Pancreas (tissue), 10 donors: ENCODE measurements at places on chromosomes 4 and X. TPM values are rescaled to one million over a fixed set of nuclear protein-coding genes. Genes with fewer than 3 reads are reported as not detected.

DNA sequence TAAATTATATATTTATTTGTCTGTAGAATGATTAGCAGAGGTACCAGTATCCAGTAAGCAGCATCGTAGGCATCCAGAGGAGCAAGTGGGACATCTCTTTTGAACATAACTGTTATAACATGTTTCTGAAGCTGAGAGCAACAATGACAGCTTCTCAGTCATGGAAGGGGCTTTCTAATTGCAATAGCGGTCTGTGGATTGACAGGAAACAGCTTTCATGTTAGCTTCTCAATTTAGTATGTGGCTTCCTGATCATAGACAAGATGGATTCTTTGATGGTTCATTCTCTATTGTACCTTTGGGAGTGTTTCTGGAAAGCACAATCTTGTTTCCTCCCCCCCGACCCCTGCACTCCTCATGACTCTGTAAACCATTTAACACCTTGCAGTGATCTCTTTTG lies 434.6 kb upstream of the GNPDA2 start:
- no peaks in the 10 kb centered on the region for H3K27me3 ChIP-seq
- no peaks in the 10 kb centered on the region for H3K36me3 ChIP-seq
- no peak overlapping the region for H3K27ac ChIP-seq
- no peaks in the 10 kb centered on the region for H3K4me1 ChIP-seq
- H3K4me3 ChIP-seq, result no peak overlapping the region

DNA sequence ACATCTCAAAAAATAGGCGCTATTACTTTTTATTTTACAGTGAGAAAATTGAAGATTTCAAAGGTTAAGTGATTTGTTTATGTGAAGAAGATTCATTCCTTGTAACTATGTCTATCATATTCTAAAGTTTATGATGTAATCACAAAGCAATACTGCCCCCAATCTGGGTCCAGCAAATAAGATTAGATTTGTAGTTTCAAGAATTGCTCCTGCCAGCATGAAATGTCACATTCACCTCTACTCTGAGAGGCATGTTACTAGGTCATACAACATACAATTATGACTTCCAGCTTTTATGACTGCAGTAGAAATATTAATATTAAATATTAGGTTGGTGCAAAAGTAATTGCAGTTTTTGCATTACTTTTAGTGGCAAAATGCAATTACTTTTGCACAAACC lies 976.2 kb downstream of the FSTL5 start:
- DNase-seq, result no peak
- no peaks in the 10 kb centered on the region for H3K36me3 ChIP-seq
- no peaks in the 10 kb centered on the region for H3K27me3 ChIP-seq
- H3K4me3 ChIP-seq, result no peak overlapping the region
- peaks cover 12% of the 10 kb centered on the region for H3K4me1 ChIP-seq

DNA sequence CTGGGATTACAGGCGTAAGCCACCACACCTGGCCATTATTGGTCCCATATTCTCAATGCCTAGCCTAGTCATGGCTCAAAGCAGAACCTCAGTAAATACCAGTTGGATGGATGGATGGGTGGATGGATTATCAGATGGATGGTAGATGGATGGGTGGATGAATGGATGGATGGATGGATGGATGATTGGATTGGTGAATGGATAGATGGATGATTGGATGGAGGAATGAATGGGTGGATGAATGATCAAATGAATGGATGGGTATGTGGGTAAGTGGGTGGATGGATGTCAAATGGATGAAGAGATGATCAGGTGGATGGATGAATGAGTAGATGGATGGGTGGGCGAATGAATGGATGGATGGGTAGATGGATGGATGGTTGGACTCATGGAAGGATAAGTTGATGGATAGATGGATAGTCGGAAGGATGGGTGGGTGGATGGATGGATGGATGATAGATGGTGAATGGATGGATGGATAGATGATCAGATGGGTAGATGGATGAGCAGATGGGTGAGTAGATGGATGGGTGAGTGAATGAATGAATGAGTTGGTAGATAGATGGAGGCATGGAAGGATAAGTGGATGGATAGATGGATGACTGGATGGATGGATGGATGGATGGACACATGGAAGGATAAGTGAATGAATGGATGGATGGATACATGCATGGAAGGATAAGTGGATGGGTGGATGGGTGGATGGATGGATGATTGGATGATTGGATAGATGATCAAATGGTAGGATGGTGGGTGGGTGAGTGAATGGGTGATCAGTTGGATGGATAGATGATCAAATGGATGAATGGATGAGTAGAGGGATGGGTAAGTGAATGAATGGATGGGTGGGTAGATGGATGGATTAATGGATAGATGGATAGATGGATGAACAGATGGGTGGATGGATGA lies 22.0 kb upstream of the RNF4 start:
- H3K4me1 ChIP-seq, result no peaks in the 10 kb centered on the region
- H3K27ac ChIP-seq, result no peak overlapping the region
- H3K36me3 ChIP-seq, result no peaks in the 10 kb centered on the region
- H3K27me3 ChIP-seq, result no peaks in the 10 kb centered on the region
- H3K4me3 ChIP-seq, result no peak overlapping the region

GRCh38 chrX:22445880-22446279 lies 173.2 kb downstream of the CBLL2 start:
- no peak for DNase-seq
- H3K36me3 ChIP-seq, result no peaks in the 10 kb centered on the region
- H3K4me1 ChIP-seq, result no peaks in the 10 kb centered on the region
- no peaks in the 10 kb centered on the region for H3K27me3 ChIP-seq
- H3K4me3 ChIP-seq, result no peak overlapping the region

DNA sequence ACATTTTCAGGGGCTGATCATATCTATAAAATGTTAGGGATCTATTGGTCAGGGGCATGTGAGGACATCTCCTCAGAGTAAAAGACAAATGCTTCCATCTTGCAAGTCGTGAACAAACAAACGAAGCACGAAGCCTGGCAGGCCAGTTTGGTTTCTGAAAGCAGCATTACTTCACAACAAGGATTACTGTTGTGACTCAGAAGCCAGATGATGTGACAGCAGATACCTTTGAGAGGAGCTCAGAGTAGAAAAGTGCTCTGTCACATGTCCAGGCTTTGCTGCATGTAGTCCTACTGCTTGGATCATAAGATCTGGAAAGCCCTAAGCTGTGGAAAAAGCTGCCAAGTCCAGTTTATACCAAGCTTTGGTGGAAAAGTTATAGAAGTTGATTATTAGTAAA lies 1827.2 kb downstream of the ARAP2 start:
- H3K4me1 ChIP-seq, result no peaks in the 10 kb centered on the region
- no peak overlapping the region for H3K27ac ChIP-seq
- H3K36me3 ChIP-seq, result no peaks in the 10 kb centered on the region
- no peak overlapping the region for H3K4me3 ChIP-seq
- no peaks in the 10 kb centered on the region for H3K27me3 ChIP-seq
- DNase-seq, result no peak

GRCh38 chrX:126900937-126901336 lies 81.4 kb downstream of the PRR32 start:
- H3K4me3 ChIP-seq, result no peak overlapping the region
- no peaks in the 10 kb centered on the region for H3K4me1 ChIP-seq
- no peak overlapping the region for H3K27ac ChIP-seq
- no peaks in the 10 kb centered on the region for H3K27me3 ChIP-seq
- no peak for DNase-seq

- H3K27ac ChIP-seq, result peak overlapping the region; percentile 64
- no peak for DNase-seq
- peaks cover 41% of the 10 kb centered on the region for H3K4me1 ChIP-seq
- H3K27me3 ChIP-seq, result no peaks in the 10 kb centered on the region
- no peaks in the 10 kb centered on the region for H3K36me3 ChIP-seq
Measured at GRCh38 chrX:44915361-44915868, 42.4 kb downstream of the KDM6A start.

DNA sequence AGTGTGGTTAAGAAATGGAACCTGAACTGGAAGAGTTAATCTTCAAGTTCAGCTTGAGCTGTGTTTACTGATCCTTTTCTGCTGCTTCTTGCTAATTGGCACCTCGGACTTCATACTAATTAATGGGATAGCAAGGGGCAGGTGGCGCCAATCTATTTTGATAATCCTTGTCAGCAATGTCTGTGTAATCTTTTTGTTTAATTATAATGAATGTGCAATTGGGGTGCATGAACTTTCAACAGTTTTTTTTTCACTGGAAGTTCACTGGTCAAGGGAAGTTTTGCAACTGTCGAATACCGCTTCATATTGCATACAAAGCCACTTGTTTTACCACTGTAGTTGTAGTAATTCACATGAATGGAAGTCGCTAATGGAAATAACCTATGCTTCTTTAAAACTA lies 261.0 kb downstream of the BMPR1B start:
- peaks cover 5% of the 10 kb centered on the region for H3K4me1 ChIP-seq
- no peaks in the 10 kb centered on the region for H3K27me3 ChIP-seq
- H3K27ac ChIP-seq, result peak overlapping the region; percentile 32
- DNase-seq, result no peak
- H3K4me3 ChIP-seq, result no peak overlapping the region

DNA sequence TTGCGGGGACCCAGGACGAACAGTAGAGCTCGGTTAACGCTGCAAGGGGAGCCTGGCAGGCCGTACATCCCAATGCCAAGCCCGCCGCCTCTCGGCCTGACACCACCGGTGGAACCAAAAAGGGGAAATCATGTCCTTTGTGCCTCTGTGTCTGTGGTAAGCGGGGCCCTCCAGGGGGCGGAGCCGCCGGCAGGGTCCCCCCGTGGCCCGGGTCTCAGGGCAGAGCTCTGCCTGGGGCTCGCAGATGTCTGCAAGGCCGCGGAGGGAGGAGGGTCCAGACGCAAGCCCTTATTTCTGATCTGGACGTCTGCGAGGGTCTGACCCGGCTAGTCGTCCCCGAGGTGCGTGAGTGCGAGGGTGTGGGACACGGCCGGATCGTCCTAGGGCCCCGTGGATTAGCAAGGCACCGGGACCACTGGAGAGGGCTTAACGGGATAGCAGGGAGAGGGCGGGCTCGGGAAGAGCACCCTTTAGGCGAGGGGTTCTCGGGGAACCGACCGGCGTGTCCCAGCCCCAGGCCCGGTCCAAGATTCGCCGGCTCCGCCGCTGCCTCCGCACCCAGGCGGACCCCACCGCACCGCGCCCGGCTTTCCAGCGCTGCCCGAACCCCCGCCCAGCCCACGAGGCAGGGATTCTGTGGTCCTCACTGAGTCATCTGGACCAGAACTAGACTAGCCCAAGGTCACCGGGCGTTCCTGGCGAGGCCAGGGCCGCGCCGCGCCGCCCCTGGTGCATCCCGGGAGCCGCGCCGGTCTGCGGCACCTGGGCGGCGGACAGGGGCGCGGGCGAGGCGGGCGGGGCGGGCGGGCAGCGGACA lies 863 bp upstream of the FAM193A start:
- peak overlapping the region; percentile 76 for H3K27ac ChIP-seq
- peak; percentile 73 for DNase-seq
- H3K4me3 ChIP-seq, result peak overlapping the region; percentile 85
- no peaks in the 10 kb centered on the region for H3K36me3 ChIP-seq
- peaks cover 12% of the 10 kb centered on the region for H3K4me1 ChIP-seq

- peaks cover 5% of the 10 kb centered on the region for H3K4me1 ChIP-seq
- DNase-seq, result no peak
- no peak overlapping the region for H3K27ac ChIP-seq
- no peaks in the 10 kb centered on the region for H3K36me3 ChIP-seq
- no peak overlapping the region for H3K4me3 ChIP-seq
Measured at GRCh38 chrX:68696267-68696990, 49.0 kb downstream of the STARD8 start.

- H3K27ac ChIP-seq, result no peak overlapping the region
- H3K4me3 ChIP-seq, result no peak overlapping the region
- no peak for DNase-seq
- H3K27me3 ChIP-seq, result no peaks in the 10 kb centered on the region
- no peaks in the 10 kb centered on the region for H3K4me1 ChIP-seq
Measured at GRCh38 chrX:82677286-82677685, 830.8 kb upstream of the POU3F4 start.

- H3K4me3 ChIP-seq, result no peak overlapping the region
- H3K27me3 ChIP-seq, result no peaks in the 10 kb centered on the region
- H3K4me1 ChIP-seq, result no peaks in the 10 kb centered on the region
Measured at GRCh38 chr4:78692822-78693170, 83.4 kb upstream of the BMP2K start.

DNA sequence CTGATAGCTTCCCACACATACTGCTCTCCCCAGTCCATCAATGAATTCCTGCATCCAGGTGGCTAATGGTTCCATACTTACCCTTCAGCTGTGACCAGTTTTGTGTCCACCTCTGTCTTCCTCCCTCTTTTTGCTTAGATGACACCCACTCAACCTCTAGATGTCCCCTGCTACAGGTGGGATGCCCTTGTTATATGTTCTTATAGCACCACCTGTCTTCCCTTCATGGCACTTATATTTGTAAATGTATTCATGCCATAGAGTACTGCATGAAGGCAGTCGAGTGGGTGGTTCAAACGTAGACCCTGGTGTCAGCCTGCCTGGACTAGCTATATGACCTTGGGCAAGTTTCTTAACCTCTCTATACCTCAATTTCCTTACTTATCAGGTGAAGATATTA lies 6.5 kb upstream of the USP46 start:
- no peak overlapping the region for H3K27ac ChIP-seq
- H3K4me1 ChIP-seq, result no peaks in the 10 kb centered on the region
- H3K27me3 ChIP-seq, result no peaks in the 10 kb centered on the region
- no peaks in the 10 kb centered on the region for H3K36me3 ChIP-seq

GRCh38 chr4:173398779-173399415 lies at the start of gene SCRG1:
SCRG1 (minus strand) TSS chr4:173399116; CDS start chr4:173391414, 7,702 bp downstream.
- H3K27ac ChIP-seq, result no peak within 1 kb of the TSS
- H3K4me3 ChIP-seq, result no peak within 1 kb of the TSS
- DNase-seq, result no peak
- no peaks in the 10 kb centered on the region for H3K27me3 ChIP-seq
- no peaks in the 10 kb centered on the region for H3K36me3 ChIP-seq

GRCh38 chr4:183022617-183023016 lies 76.4 kb upstream of the WWC2 start:
- no peaks in the 10 kb centered on the region for H3K36me3 ChIP-seq
- no peak overlapping the region for H3K4me3 ChIP-seq
- no peaks in the 10 kb centered on the region for H3K4me1 ChIP-seq
- H3K27ac ChIP-seq, result no peak overlapping the region
- DNase-seq, result no peak

GRCh38 chr4:25157081-25157480 lies 3.2 kb downstream of the SEPSECS start:
- no peaks in the 10 kb centered on the region for H3K36me3 ChIP-seq
- DNase-seq, result no peak
- H3K27ac ChIP-seq, result no peak overlapping the region
- H3K4me1 ChIP-seq, result no peaks in the 10 kb centered on the region
- no peak overlapping the region for H3K4me3 ChIP-seq

- DNase-seq, result no peak
- no peaks in the 10 kb centered on the region for H3K4me1 ChIP-seq
- H3K36me3 ChIP-seq, result no peaks in the 10 kb centered on the region
- peaks cover 3% of the 10 kb centered on the region for H3K27me3 ChIP-seq
- no peak overlapping the region for H3K27ac ChIP-seq
Measured at GRCh38 chr4:8274765-8275547, 5.4 kb downstream of the HTRA3 start.

- no peaks in the 10 kb centered on the region for H3K27me3 ChIP-seq
- H3K36me3 ChIP-seq, result no peaks in the 10 kb centered on the region
- no peaks in the 10 kb centered on the region for H3K4me1 ChIP-seq
Measured at GRCh38 chrX:71492231-71493065, 40.5 kb upstream of the OGT start.

MAGEB4 gene
- not detected for total RNA-seq

GPR34 gene
- total RNA-seq, result 0.85 TPM

LUZP4 gene
- total RNA-seq, result not detected

AR gene
- 2.9 TPM for total RNA-seq

MTNR1A gene
- 2.5 TPM for total RNA-seq

MAML3 gene
- total RNA-seq, result 5.3 TPM

PRRG3 gene
- 0.41 TPM for total RNA-seq

TAF7L gene
- total RNA-seq, result not detected

ATP6AP2 gene
- 17.3 TPM for total RNA-seq

COL25A1 gene
- 0.46 TPM for total RNA-seq

MAGEA9B gene
- not detected for total RNA-seq

TRIM60 gene
- total RNA-seq, result not detected
